ENCODE measurements at places on chromosomes 6 and 20.

DNA sequence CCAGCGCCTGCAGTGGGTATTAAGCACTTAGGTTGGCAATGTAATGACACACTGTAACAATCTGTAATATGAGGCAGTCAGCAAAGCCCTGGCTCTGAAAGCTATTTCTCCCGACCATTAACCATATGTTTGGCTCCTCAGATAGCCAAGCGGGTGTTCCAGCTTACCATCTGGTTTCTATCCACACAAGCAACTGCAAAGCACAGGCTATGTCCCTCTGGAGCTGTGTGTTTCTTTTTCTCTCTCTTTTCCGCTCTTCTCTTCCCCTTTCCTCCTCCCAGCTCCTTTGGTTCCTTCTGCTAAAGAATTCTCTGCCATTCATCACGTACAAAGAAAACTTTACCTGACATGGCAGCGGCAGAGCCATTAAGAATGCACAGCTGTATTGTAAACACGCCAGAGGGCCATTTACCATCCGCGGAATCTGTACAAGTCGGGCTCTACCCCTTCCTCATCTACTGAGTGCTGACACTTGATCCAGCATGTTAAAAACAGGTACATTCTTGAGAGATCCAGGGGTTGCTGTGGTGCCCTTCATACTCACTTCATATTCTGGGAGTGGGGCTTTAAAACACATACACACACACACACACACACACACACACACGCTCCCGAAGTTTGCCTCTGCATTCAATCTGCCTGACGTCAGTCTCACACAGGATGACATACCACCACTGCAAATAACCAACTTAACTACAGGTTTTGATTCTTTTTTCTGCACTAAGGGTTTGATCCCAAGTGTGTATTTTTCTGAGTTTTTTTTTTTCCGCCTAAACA is 77.2 kb downstream of the BACH2 start:
- no peak for DNase-seq

DNA sequence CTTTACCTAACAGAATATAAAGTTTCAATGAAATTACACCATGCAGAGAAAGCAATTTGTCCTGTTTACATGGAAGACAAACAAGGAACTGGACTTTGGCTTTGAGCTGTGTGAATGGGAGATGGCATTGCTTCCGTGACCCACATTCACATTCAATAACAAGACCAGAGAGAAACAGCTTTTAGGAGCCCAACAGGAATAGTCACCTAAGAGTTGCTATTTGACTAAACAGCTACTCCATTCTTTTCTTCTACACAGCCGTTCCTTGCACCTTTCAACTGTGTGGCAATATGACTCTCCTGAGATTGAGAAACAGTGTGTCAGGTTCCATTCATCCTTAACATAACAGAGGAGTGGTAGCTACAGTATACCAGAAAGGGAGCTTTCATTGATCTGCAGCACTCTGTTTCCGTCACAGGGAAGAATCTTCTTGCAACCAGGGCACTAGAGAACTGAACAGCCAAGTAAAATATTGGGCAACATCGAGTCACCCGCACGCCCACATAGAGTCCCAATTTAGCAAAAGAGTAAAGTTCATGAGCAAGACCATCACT is 355.1 kb downstream of the HAO1 start:
- no peak for DNase-seq

DNA sequence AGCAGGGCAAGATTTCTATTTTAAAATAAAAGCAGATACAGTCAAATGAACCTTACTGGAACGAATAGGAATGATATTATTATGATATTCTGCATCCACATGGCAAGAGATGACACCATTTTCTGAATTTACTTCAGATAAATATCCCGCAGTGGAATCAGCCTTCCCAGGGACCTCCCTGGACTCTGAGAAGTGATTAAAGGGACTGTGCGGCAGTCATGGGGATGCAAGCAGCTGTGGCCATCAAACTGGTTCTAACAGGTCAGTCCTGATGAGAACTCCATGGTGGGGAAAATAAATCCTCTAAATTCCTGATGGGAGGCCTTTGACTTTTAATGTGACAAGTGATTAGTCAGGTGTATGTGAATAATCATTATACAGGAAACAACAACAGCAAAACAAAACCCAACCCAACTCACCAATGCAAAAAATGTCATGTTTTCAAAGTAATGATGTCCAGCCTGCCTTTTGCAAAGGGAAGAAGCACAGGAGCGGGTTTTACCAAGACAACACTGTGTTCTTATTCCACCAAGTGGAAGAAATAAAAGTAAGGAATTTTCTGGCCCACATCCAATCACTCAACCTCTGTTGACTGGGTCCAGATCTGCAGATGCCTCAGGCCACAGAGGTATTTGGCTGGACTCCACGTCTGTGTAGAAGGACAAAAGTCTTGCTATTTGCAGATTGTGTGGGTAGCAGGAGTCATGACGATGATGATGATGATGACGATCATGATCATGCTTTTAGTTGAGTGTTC is 61.9 kb upstream of the CITED2 start:
- no peak for DNase-seq

DNA sequence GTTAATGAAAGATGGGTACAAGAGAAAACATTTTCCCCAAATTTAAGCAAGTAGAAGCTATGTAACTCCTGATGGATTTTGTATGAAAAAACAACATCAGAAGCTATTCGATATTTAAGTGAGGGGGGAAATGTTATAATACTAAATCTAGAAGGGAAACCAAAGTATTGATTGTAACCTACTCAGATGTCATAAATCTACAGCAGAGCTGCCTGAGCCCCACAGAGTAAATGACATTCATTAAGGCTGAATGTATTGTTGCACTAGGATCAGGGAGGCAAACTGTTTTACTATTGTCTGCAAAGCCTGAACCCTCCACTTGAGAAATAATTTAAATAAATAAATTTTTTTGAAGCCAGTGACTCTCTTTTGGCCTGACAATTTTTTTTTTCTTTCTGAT is 19.3 kb downstream of the ANKRD6 start:
- DNase-seq = no peak

DNA sequence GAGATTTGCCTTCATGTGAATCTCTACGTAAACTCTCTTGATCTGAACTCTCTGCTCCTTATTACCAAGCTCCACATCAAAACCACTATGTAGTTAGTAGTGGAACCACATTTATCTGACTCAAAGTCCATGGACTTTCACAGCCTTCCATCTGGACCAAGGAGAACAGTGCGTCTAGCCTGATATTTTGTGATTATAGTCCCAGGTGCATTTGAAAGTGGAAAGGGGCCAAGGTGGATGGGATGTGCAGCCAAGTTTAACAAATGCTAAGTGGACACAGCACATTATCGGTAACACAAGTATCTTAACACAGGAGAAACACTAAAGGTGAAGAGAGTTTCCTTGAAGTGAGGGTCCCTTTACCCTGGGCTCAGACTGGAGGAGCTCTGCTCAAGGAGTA is 281.2 kb upstream of the SGK1 start:
- DNase-seq = no peak

GRCh38 chr20:54231036-54231435 is 23.1 kb downstream of the PFDN4 start:
- no peak for DNase-seq

Measured in activated CD4-positive, alpha-beta T cell treated with anti-CD3 and anti-CD28 coated beads, Interleukin-10, Interleukin-2, amounts not matched to agents 100 ng/mL and 50 ng/mL, durations not matched to agents 16 hours and 8 hours (primary cell).